ENCODE measurements at places on chromosomes 16 and 17.

DNA sequence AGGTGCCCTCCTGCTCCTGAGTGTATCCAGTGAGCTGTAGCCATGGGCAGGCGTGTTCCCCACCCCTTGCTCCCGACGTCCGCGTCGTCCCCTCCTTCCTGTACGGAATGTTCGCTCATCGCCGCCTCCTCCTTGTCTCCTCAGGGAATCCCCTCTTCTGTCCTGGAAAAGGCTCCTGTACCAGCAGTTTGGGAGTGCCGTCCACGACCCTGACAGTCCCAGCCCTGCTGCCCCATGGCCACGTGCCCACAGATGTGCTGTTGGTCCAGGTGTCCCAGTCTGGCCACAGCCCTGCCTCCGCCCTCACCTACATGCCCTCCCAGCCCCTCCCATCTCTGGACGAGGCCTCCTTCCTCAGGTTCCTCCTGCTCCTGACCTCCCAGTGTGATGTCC is 30.2 kb downstream of the OR1D5 start:
- DNase-seq: no peak

GRCh38 chr17:68102318-68102758 is 66.8 kb downstream of the KPNA2 start:
- no peak for DNase-seq

DNA sequence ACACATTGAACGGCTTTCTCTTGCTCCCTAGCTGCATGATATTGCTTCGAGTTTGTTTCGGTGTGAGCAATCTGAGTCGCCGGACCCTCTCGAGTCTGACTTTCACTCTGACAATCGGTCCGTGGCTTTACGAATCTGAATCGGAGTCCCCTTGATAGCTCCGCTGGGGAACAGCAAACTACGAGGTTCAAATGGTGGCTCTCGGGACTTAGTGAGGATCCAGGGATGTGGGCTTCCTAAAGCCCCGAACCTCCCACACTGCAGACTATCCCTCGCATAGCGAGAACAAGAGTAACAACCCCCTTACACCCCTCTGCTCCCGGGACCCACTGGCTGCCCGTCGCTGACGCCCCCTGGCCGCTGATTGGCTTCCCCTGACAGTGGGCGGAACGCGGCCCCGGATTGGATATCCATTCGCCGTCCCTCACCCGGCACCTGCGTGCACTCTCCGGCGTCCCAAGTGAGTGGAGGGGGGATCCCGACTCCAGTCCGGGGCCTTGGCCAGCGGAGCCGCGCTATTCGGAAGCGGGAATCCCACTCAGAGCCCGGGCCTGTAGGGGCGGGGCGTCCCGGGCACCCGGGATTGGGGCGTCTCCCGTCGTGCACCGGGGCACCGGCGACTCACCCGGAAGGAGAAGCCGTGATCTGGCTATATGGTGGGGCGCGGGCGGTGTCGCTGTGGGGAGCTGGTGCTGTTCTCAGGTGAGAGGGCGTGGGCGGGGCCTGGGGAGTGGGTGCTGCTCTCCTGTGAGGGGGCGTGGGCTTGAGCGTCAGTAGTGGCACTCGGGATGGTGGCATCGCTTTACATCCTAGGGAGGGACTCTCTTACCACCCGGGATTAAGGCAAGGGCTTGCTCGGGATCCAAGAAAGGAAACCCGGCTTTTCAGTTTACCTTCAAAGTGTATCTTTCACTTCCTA is at the start of gene SNX11:
Gene SNX11, plus strand, starts transcription at position 630 of the 919 bp plus-strand sequence. CDS start 4,278 bp downstream, outside the sequence.
- DNase-seq: no peak

GRCh38 chr17:78289004-78289403 is 57.6 kb downstream of the TMEM235 start:
- no peak for DNase-seq

DNA sequence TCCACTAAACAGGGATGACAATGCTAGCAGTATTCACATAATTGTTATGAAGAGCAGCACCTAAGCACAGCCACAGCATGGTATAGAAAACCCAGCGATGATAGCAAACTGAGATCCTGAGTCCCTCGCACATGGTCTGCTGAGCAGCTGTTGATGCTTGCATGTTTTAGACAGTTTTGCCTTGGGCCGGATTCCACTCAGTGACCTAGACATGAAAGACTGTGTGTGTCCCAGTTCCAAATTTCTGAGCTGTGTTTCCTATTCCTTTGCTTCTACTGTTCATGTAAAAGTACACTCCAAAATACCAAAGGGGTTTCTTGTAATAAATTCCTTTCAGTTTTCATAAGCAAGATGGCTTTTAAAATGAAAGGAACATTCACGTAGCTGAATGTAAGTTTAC is 30.8 kb upstream of the CMTR2 start:
- no peak for DNase-seq
